NCI-H1048 (cell line): ENCODE measurements at places on chromosomes 6 and 20.

- DNase-seq, result no peak
Observed at GRCh38 chr6:40856271-40856670, 182.8 kb downstream of the UNC5CL start.

- DNase-seq, result no peak
Observed at GRCh38 chr6:3895312-3895653, 46.1 kb downstream of the FAM50B start.

DNA sequence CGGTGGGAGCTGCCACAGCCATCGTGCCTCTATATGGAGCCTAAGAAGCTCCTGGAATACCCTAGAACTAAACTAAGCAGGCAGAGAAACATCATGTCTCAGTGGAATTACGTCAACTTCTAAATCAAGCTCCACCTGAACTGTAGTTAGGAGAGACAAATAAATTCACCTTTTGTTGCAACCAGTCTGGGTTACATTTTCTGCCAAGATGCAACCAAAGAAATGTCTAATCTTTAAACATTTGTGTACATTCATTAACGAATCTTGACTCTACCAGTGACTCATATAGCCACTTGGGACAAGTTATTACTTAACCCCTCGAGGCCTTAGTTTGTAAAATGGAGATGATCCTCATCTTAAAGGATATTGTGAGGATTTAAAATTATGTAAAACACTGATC, 8.9 kb downstream of the PTPRK start:
- no peak for DNase-seq

DNA sequence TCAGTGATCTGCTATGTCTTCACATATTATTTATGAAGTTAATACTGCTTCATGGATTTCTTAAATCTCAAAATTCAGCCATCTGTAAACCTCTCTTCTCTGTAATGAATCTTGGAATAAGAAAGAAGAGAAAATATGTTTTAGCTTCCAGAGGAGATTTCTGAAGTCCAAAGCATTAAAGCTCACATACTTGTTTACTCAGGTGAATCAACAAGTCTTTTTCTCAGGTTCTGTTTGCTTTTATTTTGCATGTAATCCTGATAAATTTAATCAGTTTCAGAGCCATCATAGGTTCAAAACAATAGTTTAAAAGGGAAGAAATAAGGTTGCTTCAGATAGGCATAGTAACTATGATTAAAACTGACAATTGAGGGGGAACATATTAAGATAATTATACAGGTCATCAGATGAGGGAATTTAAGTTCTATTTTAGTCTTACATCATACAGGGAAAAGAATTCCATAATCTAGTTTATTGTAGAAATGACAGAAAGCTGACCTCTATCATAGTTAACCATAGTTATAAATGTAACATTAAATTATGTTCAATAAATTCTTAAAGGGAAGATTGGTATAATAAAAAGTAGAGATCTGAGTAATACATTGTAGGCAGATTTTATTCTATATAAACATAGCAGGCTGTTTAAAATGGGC, 716.2 kb downstream of the EYS start:
- no peak for DNase-seq

GRCh38 chr20:2293971-2294370, 1.8 kb upstream of the TGM3 start:
- no peak for DNase-seq

- DNase-seq, result no peak
Observed at GRCh38 chr6:9948678-9949077, 466.2 kb downstream of the TFAP2A start.
